ENCODE measurements at places on chromosomes 1 and 21.

- no peak for DNase-seq
Observed at GRCh38 chr1:30190511-30191153, 532.8 kb downstream of the MATN1 start.

- DNase-seq = peak; percentile 47
Observed at GRCh38 chr1:4655674-4656532, 1.5 kb downstream of the AJAP1 start.

- DNase-seq = no peak
Observed at GRCh38 chr1:119329541-119330461, 38.8 kb upstream of the HAO2 start.

DNA sequence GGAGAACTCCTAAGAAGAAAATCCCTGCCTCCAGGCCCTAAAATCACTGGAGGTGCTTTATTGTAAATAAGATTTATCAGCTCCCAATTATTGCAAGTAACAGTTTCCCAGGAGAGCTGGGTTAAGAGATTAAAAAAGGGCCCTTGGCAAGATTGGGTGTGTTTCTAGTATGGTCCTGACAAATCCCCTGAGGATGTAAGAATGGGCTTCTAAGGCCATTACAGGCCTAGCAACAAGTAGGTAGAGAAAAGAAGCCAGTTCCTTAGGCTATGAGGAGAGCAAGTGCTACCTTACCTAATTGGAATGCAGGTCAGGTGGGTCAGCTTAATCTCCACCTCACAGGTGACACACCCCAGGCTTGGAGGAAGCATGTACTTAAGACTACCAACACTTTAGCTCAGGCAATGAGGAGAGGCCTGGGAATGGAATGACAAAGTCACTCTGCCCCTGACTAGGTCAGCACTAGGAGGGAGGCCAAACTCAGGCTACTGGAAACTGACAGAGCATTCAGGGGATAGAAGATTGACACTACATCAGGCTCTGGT is 6.8 kb upstream of the OTUD7B start:
- DNase-seq = peak; percentile 63

DNA sequence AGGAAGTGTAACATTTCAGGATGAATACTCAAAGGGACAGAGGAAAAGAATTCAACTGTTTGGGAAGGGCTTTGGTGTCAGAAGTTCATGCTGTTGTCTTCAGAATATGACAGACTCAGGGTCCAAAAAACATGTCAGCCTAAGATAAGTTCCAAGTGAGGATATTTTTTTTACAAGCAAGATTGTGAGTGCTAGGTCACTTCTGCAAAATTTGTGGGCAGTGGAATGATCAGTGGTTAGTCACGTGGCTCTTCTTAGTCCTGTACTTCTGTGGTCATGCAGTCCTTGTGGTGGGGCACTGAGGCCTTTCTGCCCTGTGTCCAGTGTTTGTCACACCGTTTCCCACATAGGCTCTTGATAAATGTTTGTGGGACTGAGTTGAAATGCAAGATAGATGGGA is 5.2 kb downstream of the RGL1 start:
- no peak for DNase-seq

Data from D721Med (cell line).